ENCODE measurements at places on chromosomes 7 and 10.

DNA sequence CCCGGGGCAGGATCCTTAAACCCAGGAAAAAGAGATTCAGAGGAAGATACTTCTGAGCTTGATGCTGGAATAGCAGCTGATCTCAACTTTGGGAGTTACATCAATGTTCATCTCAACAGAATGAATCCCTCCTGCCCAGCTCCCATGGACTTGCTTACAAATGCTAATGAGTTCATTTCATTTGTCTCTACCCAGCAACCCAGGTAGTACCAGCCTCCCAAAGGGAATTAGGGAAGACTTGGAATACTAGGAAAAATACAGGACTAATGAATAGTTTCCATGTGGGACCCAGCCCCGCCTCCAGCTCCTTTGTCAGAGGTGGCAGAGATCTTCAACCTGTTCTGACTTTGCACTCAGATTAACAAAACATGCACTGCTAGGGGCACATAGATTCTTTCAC lies 22.1 kb upstream of the TCF7L2 start:
- DNase-seq: no peak

DNA sequence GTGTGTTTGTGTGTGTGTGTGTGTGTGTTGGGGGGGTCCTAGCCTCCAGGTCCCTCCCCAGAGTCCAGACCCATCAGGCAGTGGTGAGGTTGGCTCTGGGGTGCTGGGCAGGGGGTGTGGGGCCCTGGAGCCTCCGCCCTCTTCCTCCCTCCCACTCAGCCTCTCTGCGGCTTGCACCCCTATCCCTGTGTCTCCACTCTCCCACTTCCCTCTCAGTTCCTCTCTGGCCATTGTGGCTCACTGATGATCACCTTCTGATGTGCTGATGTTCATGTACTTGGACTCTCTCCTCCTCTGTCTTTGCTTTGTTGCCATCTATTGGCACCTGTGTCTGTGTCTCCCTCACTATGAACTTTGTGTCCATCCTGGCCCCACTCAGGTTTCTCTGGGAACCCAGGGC lies 298.7 kb downstream of the ZEB1 start:
- no peak for DNase-seq

GRCh38 chr7:129907122-129907736 lies 45.5 kb downstream of the UBE2H start:
- DNase-seq: no peak

DNA sequence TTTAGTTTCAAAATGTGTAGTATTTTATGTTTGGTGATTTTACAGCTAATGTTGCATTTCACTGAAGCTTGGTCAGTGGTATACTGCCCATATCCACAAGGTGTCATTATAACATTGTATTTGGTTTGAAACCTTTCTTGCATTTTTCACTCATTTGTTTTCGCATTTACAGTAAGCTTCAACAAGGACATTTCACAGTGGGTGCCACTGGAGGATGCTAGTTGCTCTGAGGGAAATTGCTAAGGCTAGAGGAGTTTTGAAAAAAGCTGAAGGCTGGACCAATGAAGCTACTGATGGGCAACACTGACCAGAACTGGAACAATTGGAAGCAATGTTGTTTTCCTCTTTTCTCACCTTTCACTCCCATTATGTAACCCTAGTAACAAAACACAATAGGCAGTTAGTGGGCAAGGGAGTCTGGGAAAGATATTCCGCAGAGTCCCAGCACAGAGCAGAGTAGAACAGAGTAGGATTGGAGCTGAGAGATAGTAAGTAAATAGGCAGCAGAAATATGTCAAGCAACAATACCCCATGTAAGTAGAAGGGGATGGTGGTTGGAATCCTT lies 23.6 kb upstream of the SRI start:
- DNase-seq: peak; percentile 30

DNA sequence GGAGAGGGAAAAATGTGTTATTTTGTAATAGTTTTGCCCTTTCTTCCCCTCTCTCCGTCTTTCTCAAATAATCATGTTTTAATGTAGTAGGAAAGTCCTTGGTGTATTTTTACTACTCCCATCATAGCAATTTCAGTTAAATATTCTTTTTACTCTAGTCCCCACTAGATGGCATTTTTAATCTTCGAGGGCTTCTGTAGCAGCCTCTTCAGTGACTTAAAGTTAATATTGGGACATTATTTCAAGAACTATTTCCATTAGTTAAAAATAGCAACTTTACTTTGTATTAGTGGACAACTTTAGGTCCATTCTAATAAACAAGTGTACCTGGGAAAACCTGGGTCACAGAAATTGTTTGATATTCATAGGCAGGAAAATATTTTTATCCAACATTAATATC lies 23.0 kb downstream of the EDRF1 start:
- no peak for DNase-seq

DNA sequence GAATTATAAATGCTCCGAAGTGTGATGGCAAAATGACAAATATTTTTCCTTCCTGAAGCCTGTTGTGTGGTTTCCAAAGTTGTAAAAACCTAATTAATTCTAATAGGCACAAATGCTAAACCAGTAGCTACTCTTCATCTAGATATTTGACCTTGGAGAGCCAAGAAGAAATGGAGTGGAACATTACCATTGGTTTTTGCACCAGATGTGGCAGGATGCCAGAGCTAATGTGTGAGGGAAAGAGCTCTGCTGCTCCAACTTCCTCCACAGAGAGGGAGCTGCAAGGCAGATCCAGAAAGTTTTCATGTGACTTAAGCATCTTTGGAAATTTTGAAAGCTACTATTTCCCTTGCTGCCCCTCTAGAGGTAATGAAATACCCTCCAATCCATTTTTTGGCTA lies 65.1 kb upstream of the HPS1 start:
- no peak for DNase-seq

- no peak for DNase-seq
Measured at GRCh38 chr10:132900211-132900756, 42.1 kb downstream of the CFAP46 start.

DNA sequence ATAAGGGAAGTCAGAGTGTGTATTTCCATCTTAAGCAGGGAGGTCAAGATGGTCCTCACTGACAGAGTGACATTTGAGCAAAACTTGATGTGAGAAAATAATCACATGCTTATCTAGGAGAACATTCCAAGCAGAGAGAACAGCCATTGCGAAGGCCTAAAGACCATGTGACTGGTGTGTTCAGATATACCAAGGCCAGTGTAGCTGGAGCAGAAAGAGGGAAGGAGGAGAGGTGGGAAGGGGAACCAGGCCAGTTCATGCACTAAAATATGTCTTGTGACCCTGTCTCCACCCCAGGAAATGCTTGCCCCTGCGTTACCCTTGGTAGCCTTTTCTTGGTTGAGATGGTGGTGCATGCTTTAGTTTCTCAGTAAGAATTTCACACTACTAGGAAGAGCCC lies 77.4 kb downstream of the CACNB2 start:
- DNase-seq: no peak

DNA sequence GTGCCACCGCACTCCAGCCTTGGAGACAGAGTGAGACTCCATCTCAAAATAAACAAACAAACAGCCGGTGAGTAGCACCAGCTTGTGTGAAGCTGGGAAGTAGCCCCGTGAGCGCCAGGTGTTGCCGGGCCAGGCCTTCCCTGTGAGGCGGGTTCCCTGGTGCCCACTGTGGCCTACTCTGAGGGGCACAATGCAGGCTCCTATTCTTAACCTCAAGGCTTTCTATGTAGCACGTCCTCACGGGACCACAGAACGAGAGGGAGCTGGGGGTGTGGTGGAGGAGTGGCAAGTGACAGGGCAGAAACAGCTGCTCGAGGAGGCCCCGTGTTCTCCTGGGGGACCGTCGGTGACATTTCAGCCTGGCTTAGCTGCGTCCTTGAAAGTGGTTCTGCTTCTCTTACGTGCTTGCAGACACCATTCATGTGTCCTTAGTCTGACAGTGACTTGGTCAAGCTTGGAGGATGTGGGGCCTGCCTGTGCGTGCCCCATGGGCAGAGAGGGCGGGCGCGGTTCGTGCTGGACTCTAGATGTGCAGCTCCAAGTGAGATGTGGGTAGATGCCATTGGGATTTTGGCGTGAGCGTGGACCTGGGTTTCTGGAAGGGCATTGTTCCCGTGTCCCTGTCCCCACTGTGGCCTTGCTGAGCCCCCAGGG lies 116.6 kb downstream of the NKX6-2 start:
- no peak for DNase-seq

- peak; percentile 47 for DNase-seq
Measured at GRCh38 chr10:68155615-68156210, 46.4 kb downstream of the MYPN start.

- DNase-seq: no peak
Measured at GRCh38 chr7:12322903-12323300, 80.8 kb downstream of the VWDE start.

DNA sequence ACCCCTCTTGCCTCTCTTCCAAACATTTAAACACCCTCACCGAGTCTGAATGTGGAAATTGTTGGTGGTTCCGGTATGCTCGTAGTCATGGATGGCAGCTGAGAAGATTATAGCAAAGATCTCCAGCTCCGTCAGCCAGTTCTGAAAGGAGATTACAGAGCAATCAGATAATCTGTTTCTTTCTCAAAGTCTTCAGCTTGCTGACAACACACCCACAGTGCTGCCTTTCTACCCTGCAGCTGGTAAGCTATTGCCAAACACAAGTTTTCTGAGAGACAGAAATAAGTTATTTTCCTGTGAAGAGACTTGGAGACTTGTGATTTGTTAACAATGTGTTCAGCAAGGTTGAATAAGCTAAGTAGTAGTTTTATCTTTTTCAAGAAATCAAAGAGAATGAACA lies 163.6 kb downstream of the PPP1R17 start:
- no peak for DNase-seq

DNA sequence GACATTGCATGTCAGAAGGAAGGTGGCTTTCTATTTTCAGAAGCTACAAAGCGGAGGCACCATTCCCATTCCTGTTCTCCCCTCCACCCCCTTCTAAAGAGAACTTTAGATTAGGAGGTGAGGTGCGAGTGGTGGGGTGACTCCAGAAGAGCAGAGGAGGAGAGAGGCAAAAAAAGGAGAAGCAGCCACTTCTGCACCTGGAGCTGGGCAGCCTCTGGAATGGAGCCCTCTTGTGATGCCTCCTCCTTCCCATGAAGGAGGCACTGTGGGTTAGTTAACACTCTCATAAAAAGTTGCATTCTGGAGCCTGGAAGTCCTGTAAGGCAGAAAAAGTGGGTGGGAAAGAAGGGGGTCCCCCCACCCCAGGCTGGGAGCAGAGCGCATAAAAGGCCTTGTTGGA lies 4.8 kb downstream of the PTF1A start:
- DNase-seq: no peak

GRCh38 chr7:103150192-103150591 lies 1.3 kb upstream of the NAPEPLD start:
- no peak for DNase-seq

GRCh38 chr7:140435252-140435895 lies 31.5 kb downstream of the RAB19 start:
- no peak for DNase-seq

- no peak for DNase-seq
Measured at GRCh38 chr7:128939861-128940410, 2.2 kb downstream of the IRF5 start.

DNA sequence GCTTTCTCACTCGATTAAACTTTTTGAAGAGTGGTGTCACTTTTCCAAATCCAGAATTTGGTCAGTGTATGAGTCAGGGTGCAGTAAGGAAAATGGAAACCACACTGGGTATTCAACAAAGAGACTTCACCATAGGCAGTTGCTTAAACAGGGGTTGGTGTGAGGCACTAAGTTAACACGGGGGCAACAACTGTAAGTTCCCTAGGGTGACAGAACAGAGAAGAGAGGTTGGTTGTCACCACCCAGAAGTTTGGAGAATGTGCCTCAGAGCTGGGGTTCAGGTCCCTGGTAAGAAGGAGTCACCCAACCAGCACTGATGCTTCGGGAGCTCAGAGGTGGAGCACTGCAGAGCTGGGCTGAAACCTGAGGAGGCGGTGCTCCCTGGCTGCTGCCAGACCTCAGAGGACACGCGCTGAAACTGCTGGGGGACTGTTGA lies 170.4 kb downstream of the ARID5B start:
- DNase-seq: peak; percentile 71

- DNase-seq: peak; percentile 86
Measured at GRCh38 chr10:95333997-95334804, 43.4 kb upstream of the PDLIM1 start.

DNA sequence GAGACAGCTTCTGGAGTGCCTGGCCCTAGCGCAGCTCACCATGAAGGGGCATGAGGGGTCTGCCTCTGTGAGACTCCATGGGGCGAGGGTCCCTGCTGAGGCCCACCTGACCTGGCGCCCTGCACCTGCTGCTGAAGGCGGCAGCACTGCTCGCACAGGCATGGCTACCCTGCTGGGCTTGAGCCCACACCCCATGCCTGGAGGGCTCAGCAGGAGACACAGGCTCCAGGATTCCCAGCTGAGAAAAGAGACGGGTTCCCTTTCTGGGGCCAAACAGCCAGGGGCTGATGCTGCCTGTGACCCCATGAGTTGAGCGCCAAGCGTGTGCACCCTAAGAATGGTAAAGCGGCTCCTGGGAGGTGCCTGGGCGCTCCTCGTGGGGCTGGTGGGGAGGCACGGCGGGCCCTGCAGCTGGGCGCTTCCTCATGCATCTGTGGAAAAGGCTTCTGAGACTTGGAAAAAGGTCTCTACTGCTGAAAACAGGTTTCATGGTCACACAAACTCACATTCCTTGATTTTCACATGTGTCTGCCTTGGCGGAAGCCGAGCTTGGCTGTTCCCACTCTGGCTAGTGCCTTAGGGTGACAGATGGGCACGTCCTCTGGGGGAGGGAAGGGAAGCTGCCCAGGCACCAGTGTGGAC lies 233.4 kb downstream of the ZMYND11 start:
- no peak for DNase-seq

DNA sequence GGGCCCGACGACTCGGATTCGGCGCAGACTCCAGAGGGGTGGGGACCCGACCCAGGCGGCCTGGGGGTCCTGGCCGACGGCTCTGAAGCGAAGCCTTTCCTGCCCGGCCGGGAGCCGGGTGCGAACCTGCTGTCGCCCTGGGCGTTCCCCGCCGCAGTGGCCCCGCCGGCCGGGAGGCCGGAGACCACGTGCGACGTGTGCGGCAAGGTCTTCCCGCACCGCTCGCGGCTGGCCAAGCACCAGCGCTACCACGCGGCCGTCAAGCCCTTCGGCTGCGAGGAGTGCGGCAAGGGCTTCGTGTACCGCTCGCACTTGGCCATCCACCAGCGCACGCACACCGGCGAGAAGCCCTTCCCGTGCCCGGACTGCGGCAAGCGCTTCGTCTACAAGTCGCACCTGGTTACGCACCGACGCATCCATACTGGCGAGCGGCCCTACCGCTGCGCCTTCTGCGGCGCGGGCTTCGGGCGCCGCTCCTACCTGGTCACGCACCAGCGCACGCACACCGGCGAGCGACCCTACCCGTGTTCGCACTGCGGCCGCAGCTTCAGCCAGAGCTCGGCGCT lies 15.4 kb downstream of the ZNF316 start:
- DNase-seq: no peak

- peak; percentile 37 for DNase-seq
Measured at GRCh38 chr10:24690961-24691512, 32.6 kb downstream of the ARHGAP21 start.

Measured in fibroblast of skin of right quadriceps (primary cell).